CD4-positive, alpha-beta T cell treated with Interleukin-4 for 1 hour (primary cell): ENCODE measurements at places on chromosomes 7 and 10.

DNA sequence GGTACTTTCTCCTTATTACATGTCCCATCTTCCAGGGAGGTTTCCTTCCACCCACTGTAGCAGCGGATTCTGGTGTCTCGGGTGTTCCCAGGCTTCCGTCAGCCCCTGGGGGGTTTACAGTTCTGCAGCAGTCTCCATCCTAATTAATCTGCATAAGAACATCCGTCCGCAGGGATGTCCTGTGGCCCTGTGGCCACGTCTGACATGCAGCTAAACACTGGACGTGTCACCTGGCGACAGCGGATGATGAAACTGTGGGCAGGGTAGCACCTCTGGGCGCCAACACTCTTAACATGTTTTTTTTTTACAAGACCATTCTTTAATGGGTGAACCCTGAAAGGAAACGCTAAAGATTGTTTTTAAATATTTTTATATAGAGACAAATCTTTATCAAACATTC is 58.2 kb downstream of the DIP2C start:
- no peak for DNase-seq

- no peak for DNase-seq
These were observed 82.7 kb downstream of the PLCE1 start for GRCh38 chr10:94076325-94076841.

- DNase-seq = no peak
These were observed 113.8 kb downstream of the MARCHF5 start for GRCh38 chr10:92404612-92405418.

GRCh38 chr10:22301193-22301592 is 15.0 kb upstream of the COMMD3 start:
- no peak for DNase-seq

GRCh38 chr7:28774261-28774988 is 183.7 kb downstream of the TRIL start:
- DNase-seq = no peak

- DNase-seq = no peak
These were observed 28.7 kb downstream of the LCOR start for GRCh38 chr10:96860631-96861277.

GRCh38 chr10:69086001-69086509 is 1.8 kb upstream of the SRGN start:
- no peak for DNase-seq

GRCh38 chr10:42367532-42368230 is 270.7 kb downstream of the ZNF33B start:
- no peak for DNase-seq

DNA sequence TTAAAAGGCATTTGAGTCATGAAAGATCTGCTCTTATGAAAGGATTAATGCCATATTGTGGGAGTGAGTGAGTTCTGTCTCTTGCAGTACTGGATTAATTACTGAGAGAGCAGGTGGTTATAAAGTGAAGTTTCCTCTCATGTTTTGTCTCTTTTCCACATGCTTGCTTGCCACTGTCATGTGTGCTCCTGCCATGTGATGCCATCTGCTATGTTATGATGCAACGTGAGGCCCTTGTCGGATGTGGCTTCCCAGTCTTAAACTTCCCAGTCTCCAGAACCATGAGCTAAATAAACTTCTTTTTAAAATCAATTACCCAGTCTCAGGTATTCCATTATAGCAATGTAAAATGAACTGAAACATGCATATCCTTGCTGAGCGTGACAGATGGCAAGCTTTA is 22.7 kb upstream of the TCTN3 start:
- no peak for DNase-seq

- DNase-seq = no peak
These were observed 62.6 kb downstream of the TACR2 start for GRCh38 chr10:69353977-69354635.

DNA sequence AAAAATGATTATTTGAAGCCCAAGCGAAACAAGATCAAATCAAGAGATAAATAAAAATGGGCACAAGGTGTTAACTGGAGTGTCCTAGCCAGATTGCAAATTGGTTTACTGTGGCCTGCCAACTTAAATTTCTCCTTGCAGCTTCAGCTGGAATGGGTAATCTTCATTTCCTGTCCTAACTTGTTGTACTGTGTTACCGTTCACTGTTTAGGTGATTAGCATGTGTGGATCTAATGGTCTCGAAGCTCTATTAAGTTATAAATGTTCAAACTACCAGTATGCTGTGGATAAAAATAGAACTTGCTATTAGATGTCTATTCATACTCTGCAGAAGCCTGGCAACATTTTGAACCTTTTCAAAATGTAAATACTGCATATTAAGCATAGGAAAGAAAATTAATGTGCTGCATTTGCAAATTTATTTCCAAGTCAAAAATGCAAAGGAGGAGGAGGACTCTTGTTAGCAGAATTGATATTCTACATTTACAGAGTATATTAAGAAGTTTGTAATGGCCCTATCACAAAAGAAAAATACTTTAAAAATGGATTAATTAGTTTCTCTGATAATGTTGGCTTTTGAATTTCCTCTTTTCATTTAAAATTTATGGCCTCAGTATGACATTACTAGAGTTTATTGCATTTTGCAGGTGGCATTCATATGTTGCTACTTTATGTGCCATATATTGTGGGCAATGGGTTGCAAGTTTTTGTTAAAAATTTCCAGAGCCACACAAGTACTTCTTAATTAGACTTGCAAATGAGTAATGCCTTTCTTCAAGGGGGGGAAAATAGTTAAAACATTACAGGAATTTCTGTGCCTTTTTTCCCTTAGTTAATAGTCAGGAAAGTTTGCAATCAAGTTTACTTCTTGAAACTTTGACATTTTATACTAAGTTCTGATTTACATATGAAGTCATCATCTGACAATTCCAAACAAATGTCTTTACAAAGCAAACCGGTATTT is 92.1 kb downstream of the CABCOCO1 start:
- no peak for DNase-seq

DNA sequence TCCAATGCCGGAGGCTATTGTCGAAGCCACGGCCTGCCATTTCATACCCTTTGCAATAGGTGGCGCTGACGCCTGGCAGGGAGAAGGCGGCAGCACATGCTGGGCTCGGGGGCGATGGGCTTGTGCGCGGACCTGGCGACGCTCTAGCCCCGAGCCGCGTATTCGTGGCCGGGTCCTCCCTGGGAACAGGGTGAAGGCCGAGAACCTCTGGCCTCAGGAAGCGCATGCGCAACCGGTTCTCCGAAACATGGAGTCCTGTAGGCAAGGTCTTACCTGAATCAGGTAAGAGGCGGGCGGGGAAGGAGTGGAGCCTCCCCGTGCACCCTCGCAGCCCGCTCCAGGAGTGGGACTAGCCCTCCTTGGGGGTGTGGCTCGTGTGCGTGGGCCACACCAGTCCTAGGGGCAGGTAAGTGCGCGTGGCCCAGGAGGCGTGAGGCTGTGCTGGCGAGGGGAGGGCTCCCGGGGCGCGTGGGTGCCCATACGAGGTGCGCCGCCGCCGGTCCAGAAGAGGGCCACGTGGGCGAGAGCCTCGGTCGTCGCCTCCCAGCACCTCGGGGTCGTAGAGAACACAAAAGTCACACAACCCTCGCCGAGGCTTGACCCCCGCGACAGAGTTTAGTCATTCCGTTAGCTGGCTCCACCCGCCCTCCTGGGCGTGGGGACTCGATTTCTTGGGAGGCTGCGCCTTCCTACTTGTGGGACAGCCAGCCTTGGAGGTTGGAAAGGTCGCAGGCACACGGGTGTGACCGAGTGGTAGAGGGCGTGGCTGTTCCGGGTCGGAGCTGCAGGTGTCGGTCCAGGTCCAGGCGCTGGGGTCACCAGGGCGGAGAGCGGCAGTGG is 5.6 kb upstream of the MEST start:
- peak; percentile 72 for DNase-seq

DNA sequence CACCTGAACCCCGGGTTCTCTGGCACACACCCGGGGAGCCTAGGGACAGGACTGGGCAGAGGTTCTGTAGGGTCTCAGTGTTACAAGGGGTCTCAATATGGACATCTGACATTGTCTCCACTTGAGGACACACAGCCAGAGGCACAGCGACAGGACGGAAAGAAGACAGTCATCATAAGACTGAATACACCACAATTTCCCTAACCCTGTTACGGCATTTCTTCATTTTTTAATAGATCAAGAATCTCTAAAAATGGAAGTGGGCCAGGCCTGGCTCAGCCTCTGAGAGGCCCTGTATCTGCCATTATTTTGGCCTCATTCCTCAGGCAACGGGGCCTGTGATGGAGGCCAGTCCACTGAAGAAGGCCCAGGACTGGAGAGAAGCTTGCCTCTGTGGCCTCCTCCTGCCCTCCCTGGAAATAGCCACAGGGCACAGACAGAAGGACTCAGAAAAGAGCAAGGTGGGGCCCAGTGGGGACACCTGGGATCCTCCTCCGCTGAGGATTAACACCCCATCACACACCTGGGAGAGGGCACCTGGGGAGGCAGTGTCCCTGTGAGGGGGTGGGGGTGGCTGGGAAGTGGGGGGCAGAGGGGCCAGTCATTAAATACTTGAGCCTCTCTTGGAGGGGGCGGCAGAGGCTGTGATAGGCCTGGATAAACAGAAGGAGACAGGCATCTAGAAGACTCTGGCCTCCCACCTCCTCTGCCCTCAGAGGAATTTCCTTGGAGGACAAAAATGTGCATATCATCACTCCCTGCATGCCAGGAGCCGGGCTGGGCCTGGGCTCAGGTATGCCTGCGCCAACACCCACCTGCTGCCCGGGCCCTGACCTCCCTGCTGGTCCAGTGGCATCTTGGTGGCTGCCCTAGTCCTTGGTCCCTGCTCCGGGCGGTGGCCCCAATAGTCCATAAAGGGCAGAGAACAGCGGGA is 8.0 kb downstream of the SPOCK2 start:
- no peak for DNase-seq

- DNase-seq = no peak
These were observed 93.5 kb downstream of the PCGF5 start for GRCh38 chr10:91313796-91314485.

- DNase-seq = no peak
These were observed 258.1 kb upstream of the GRB10 start for GRCh38 chr7:51040787-51041186.

GRCh38 chr7:140641524-140642195 is 1.0 kb upstream of the DENND2A start:
- DNase-seq = no peak

DNA sequence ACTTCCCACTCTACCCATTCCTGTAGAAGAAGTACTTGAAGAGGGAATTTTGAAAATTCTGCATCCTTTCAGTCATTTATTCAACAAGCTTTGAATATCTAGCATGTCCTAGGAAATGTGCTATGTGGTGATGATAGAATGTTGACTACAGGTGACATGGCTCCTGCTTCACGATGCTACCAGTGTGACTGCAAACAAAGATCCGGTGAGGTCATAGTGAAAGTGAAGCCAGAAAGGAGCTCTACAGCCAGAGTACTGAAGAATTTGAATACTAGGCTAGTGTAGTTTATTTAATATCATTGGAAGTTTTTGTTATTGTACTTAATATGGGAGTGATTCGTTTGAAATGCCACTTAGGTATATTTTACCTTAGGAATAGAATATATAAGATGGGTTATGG is 348.1 kb downstream of the TFEC start:
- DNase-seq = no peak

DNA sequence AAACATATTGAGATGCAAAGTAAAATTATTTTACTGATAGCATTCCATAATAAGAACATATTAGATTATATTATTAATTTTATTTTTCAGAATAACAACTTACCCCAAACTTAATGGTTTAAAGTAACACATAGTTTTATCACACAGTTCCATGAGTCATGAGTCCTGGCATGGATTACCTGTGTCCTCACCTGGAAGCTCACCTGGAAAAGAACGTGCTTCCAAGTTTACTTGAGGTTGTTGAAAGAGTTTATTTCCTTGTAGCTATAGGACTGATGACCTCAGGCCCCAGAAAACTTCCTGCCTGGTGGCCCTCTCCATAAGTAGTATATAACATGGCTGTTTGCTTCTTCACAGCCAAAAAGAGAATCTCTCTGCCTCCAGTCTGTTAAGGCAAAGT is 254.6 kb downstream of the TFEC start:
- no peak for DNase-seq
